NCI-H187 (cell line): ENCODE measurements at places on chromosomes 3 and 15.

- DNase-seq = no peak
Measured at GRCh38 chr15:34837246-34838016, 42.1 kb upstream of the ACTC1 start.

- DNase-seq = no peak
Measured at GRCh38 chr3:78820542-78820941, 947.3 kb downstream of the ROBO1 start.

DNA sequence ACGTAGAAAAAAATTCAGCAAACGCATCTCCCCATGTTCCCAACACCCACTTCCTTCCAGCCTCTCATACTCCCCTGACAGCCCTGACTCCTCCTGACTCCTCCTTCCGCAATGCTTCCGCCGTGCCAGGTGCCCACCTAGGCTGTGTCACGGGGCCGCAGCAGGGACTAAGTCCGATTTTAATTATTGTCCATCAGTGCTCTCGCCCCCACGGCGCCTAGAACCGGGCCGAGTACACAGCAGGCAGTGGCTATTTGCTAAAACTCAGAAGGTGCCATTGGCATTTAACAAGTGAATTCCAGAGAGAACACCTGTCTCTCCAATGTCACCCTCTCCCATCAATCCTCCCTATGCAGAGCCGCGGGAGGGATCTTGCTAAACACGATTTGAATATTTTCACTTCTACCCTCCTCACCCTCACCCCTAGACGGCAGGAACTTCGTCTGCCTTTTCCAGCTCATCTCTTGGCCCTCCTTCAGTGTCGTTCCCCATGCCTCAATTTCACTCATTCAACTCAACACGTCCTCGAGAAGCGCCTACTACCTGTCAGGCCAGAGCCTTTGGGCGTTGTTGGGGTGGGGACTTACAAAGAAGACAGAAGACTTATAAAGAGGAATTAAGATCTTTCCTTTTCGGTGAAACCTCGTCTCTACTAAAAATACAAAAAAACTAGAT is 11.5 kb upstream of the SHF start:
- no peak for DNase-seq

DNA sequence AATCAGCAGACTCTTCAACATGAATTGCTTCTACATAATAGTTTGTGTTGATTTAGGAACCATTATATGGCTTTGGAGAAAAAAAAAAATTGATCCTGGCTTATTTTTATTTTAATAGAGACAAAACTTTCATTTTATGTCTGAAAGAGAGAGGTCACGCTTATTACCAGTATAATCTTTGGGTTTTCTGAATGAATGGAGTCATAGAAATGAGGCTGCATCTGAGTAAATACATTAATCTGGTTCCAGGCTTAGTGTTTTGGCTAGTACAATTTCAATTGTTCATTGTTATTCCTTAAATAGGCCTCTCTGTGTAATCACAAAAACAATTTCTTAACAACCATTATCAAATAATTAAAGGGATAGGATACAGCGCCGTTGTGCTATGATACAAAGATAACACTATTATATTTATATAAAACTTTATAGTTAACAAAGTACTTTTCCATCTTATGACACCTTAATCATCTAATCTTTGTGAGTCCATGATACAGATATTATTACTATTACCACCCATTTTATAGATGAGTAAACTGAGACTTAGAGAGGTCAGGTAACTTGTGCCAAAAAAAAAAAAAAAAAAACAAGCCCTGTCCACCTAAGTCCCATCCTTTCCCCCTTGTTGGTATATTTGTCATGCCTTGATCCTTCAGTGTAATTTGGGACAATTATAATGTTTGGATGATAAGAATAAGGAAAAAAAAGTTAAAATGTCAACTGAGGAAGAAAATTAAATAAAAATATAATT is 41.8 kb upstream of the GOLM2 start:
- no peak for DNase-seq

DNA sequence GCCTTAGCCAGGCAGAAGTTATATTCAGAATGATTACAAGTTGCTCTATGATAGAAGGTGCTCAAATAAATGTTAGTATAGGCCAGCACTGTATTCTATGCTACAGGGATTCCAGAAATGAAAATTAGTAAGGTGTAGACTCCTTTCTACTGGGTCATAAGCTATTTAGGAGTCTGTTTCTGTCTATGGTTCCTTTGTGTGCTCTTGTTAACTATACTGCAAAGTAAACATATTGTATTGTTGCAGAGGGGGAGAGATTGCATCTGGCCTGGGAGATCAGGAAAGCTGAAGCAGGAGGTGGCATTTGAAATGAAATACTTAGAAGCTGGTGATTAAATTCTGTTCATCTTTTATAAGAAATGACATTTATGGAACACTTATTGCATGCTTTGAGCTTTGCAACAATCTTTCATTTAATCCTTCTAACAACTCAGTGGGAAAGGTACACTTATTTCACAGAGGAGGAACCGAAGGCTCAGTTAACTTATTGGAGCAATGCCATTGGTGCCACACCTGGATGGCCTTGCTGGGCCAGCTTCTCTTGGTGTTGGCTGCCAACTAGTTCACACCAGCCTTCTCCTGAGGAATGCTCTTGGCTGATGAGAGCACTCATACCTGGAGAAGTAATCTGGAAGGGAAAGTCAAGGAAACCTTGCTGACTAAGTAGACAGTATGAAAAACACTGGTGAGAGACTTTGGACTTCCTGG is 39.1 kb downstream of the ABHD5 start:
- DNase-seq = no peak

DNA sequence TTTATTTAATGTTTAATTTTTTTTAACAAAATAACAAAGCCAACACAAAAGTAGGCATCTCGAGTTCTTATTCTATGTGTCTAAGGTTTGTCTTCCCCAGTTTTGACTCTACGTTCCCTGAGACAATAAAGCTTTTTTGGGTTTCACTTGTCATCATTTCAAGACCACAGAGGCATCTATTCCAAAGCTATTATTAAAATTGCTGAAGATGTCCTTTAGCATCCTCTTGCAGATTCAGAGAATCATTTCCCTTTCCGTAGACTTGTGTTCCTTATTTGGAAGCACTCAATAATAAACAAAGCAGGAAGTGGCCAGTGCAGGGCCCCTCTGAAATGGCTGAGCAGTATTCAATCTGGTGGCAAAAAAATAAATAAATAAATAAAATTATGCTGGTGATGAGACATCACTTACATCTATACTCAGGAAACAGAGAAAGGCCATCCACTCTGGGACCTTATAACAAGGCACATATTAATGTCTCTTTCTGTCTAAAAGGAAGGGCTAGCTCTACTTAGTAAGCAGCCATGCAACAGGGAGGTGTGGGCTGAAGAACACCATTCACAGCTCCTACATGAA is 362.3 kb downstream of the WDR72 start:
- DNase-seq = no peak

DNA sequence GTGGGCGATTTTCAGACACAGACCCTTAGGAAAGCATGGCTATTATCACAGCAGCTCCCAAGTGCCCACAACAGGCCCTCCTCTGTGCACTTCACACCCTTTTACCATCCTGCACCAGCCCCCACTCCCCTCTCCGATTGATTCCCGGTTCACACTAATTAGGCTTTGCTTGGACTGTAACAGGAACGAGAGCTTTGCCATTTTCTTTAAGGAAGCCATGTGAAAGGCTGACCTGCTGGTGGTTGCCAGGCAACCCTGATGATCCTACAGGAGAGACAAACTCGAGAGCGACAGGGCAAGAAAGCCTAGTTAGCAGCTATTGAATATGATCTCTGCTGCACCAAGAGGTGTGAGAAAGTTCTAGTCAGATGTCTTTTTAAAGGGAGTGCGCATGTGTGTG is 28.2 kb upstream of the DET1 start:
- no peak for DNase-seq

GRCh38 chr3:42377681-42378080 is 32.7 kb downstream of the LYZL4 start:
- DNase-seq = no peak

DNA sequence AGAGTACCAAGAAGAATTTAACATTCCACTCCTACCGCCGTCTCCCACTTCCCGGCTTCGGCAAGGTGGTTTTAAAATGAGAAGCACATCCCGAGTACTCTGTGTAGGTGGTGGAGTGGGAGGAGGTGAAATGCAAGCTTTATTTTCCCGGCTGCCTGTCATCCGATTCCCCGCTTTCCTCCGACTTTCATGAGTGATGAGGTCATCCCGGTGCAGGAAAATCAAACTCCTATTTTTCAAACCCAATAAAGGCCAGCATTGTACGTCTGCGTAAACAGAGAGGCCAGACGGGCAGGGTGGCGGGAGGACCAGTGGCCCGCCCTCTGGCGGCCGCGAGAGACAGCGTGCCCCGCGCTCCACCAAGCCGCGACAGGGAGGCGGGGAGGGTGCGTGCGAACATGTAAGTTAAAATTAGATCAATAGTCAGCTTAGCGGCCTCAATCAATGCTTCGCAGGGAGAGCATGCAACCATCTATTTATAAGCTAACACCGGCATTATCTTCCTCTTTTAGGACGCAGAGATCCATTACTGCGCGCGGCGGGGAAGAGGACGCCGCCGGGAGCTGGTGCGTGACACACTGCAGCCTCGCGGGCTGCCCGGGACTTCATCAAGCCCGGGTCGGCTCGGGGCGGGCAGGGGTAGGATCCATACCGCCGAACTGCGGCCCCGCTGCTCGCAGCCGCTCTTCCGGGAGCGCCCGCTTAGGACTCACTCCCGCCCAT is 163.3 kb downstream of the CD47 start:
- peak; percentile 18 for DNase-seq

- no peak for DNase-seq
Measured at GRCh38 chr3:112132088-112132487, 960 bp downstream of the GCSAM start.

DNA sequence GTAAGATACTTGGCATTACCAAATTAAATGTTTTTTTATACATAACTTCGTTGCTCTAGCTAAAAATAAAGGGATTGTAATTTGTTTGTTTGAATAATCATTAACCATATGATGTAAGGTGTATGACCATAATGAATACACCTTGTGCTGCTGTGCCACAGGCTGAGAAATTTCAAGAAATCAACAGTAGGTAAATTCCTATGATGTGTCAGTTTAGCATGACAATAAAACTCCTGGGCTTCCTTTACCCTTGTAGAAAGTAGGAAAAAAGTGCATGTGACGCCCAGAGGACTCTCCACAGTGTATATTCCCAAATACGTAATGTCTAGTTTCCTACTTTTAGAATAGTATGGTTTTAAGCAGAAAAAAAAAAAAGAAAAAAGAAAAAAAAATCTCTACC is 208.1 kb downstream of the SATB1 start:
- DNase-seq = no peak

- no peak for DNase-seq
Measured at GRCh38 chr3:46498916-46499519, 1.2 kb downstream of the RTP3 start.

DNA sequence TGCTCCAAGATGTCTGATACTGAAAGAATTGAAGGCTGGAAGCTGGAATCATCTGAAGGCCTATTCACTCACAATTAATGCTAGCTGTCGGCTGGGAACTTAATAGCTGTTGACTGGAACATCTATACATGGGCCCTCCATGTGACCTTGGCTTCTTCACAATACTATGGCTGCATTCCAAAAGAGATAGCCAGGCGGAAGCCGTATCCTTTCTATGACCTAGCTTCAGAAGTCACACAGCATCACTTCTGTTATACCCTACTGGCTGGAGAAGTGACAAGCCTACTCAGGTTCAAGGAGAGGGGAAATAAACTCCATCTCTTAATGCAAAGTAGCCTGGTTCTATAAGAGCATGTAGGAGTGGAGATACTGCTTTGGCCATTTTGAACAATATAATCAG is 50.9 kb upstream of the SPRED1 start:
- no peak for DNase-seq

DNA sequence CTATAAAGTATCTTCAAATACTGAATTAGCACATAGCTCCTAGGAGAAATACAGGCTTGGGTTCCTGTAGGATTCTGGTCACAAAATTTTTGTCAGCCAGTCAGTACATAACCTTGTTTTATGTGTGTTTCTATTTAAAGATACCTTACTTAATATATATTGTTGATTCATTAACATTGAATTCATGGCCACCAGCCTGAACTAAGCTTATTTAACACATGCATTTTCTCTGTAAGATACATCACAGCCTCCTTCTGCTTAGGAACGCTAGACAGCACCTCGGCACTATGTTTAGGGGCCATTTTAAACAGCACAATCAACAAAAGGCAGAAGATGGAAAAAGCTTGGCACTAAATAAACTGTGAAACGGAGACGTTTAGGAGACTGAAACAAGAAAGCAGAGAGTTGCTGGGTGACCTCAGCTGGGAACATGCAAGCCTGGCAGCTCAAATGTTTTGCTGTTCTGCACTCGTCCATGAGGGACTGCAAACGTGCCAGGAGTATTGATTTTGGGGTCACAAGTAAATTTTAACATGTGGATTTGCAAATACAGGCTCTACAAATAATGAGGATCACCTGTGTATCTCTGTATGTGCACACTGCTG is 432.2 kb upstream of the TPM1 start:
- DNase-seq = no peak

GRCh38 chr3:42140665-42141203 is 49.6 kb downstream of the TRAK1 start:
- DNase-seq = no peak

DNA sequence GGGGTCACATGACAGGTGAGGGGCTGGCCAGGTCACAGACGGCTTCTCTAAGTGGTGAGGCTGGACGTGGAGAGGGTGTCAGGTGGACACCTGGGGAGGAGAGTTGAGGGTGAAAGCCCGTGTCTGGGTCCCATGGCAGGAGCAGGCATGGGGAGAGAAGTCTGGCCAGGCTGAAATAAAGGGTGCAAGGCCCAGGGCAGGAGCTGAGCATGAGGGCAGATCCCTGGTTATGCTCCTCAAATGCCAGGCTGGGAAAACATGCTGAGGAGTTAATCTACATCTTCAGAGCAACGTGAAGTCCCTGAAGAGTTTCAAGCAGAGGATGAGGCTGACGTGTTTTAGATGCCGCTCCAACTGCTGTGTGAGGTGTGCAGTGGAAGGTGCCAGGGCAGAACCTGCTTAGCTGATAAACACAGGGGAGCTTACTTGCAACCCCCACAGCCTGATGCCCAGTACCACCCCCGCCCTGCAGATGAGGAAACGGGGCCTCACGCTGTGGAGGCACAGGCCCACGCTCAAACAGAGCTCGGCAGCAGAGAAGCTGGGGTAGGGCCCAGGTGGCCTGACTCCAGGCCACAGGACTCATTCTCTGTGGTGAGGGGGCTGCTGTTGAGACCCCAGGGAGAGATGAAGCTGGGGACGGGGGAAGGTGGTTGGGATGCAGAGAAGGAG is 40.5 kb downstream of the HCN4 start:
- no peak for DNase-seq
